Fibroblast of gingiva (primary cell): ENCODE measurements at places on chromosomes 7 and 10.

GRCh38 chr7:79361214-79361613, 92.3 kb downstream of the MAGI2 start:
- DNase-seq = no peak

DNA sequence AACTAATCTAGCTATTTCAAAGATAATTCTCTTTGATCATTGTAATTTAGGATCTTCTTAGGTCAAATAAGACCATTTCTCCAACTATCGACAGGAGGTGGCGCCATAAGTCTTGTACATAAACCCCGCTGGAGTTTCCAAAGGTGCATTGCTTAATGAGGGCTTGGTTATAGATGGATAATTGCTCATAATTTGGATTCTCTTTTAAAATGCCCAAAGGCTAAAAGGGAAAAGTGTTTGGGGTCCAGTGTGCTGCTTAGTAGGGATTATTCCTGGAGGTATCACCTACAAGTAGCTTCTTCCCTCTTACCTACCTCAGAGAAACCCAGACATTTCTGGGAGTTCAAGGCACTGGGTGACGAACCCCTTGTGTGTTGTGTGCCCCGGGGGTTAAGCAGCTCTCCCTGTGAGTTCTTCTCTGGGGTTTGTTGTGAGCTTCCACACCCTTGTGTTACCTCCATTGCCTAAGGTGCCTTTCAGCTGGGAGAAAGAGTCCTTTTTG, 75.2 kb downstream of the PAXIP1 start:
- peak; percentile 88 for DNase-seq

DNA sequence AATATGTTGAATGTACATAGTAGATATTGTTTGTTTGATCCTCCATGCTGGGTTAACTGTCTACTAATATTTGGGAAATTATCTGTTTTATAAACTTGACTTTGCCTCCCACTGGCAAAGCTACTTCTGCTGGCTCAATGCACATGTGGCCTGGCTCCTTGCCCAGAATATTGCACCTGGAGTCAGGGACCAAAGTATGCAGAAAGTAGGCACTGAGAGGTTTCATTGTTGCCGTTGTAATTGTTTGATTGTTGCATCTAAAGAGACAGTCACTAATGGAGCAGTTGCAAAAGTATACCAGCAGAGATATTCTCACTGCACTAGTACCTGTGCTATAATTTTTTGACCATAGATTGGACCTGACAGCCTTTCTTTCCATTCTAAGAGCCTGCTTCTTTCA, 137.8 kb upstream of the CNTNAP2 start:
- no peak for DNase-seq

GRCh38 chr7:2510909-2511768, 8.4 kb upstream of the LFNG start:
- no peak for DNase-seq

DNA sequence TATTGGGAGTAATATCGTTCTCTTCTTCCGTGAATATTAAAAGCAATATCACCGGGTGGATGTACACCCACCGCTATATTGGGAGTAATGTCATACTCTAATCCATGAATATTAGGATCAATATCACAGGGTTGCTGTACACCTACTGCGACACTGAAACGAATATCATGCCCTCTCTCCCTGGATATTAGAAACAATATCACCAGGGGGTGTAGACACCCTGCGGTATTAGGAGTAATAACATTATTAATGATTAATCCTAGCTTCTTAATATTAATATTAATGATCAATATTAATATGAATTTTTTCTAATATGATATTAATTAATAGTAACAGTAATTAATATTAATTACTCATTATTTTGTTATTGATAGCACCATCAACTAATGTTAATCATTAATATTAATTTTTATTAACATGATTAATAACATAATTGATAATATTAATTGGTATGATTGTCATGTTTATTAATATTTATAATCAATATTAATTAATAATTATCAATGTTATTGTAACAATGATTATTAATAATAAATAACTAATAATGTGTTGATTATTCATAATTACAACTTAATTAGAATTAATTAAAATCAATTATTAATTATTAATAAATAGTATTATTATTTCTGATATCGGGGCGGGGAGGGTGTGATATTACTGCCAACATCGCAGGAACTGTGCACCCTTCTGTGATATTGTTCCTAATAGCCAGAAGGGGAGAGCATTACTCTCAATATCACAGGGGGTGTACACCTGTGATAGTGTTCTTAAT, 121.3 kb upstream of the C1GALT1 start:
- DNase-seq = no peak

GRCh38 chr10:88113232-88113631, 249.8 kb downstream of the PTEN start:
- peak; percentile 50 for DNase-seq

GRCh38 chr7:27303026-27303425, 60.4 kb downstream of the EVX1 start:
- DNase-seq = peak; percentile 7

- peak; percentile 12 for DNase-seq
Measured at GRCh38 chr7:81187753-81188152, 268.9 kb upstream of the SEMA3C start.

DNA sequence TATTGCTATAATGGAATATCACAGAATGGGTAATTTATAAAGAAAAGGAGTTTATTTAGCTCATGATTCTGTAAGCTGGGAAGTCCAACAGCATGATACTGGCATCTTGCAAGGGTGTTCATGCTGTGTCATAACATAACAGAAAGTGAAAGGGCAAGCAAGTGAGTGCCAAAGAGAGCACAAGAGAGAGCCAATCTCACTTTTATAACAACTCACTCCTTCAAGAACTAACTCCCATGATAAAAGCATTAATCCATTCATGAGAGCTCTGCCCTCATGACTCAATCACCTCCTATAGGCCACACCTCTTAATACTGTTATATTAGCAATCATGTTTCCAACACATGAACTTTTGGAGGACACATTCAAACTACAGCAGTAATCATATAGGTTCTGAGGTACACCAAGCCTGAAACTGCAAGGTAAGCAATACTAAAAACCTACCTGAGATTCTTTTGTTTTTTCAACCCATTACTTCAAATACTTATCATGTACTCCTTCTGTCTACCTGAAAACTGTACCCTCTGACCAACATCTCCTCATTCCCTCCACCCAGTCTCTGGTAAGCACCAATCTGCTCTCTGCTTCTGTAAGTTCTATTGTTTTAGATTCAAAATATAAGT, 219.7 kb downstream of the MTERF1 start:
- no peak for DNase-seq

DNA sequence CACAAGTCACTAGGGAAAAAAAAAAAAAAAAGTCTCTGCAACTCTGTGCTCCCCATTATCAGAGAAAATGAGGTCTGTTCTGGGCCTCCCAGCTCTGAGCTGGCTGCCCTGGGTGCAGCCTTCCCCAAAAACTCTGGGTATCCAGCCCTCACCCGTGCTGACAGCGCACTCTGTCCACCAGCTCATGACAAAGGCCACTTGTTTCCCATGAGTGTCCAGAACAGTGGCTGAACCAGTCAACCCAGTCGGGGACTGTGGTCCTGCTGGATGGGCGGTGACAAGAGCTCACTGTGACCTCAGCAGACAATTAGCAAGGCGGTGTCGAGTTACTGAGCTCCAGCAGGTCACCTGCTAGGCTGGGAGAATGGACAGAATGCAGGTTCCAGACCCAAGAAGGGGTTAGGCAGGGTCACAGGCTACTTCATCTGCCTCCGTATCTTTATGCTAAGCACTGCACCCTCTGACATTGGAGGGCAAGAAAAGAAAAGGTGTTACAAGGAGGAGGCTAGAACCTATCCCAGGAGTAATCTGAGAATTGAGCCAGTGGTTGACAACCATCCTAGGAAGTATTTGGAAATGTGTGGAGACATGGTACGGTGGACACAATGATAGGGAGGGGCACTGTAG, 37.2 kb downstream of the DLG5 start:
- DNase-seq = no peak

- DNase-seq = no peak
Measured at GRCh38 chr10:77308084-77308732, 329.4 kb downstream of the KCNMA1 start.

GRCh38 chr10:36506261-36506660, 619.1 kb upstream of the ANKRD30A start:
- DNase-seq = no peak

GRCh38 chr7:73449422-73449821, 15.8 kb downstream of the FZD9 start:
- no peak for DNase-seq

DNA sequence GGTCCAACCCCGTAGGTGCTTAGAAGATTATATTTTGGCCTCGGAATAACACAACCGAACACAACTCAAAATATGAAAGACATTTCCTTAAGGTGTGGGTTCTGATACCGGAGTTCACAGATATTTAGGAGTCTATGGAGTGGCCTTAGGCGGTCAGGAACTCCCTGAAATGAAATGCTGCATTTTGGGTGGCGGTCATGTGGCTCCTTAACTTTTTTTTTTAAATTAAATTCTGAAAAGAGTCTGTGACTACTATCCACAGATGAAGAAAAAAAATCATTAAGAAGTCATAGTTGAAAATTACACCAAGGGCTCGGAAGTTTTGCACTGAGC, 290.9 kb upstream of the NFE2L3 start:
- DNase-seq = no peak

- DNase-seq = no peak
Measured at GRCh38 chr7:122595885-122596284, 103.0 kb downstream of the RNF133 start.
